Naive thymus-derived CD8-positive, alpha-beta T cell (primary cell): ENCODE measurements at places on chromosomes 7 and 10. TPM values are rescaled to one million over a fixed set of nuclear protein-coding genes. Genes with fewer than 3 reads are reported as not detected.

DNA sequence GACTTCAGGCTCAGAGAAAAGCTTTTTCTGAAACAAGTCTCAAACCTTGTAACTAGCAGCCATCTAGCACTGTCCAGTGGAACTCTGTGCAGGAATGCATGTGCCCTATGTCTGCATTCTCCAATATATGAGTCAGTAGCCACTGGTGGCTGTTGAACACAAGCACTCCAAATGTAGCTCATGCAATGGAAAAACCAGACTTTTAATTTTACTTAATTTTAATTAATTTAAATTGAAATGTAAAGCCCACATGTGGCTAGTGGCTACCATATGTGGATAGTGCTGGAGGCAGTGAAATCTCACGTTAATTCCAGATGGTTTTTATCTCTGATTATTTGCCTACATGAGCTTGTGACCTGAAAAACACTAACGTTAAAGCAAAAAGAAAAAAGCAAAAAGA lies 225.1 kb downstream of the GATA3 start:
- H3K36me3 ChIP-seq, result no peaks in the 10 kb centered on the region
- H3K4me1 ChIP-seq, result peaks cover 10% of the 10 kb centered on the region
- no peak for DNase-seq
- no peak overlapping the region for H3K27ac ChIP-seq

Gene SPDYE5
- total RNA-seq, result 0.26 TPM

Gene THSD7A
- not detected for total RNA-seq

- H3K27ac ChIP-seq, result no peak overlapping the region
- no peaks in the 10 kb centered on the region for H3K4me1 ChIP-seq
- no peak for DNase-seq
- peaks cover 2% of the 10 kb centered on the region for H3K27me3 ChIP-seq
- no peaks in the 10 kb centered on the region for H3K36me3 ChIP-seq
- H3K4me3 ChIP-seq, result peak overlapping the region; percentile 28
These were observed 118.7 kb upstream of the NEBL start for GRCh38 chr10:21015851-21016250.

Gene MEOX2
- total RNA-seq, result not detected

Gene TRAPPC14
- total RNA-seq, result 103 TPM

- no peak overlapping the region for H3K4me3 ChIP-seq
- no peaks in the 10 kb centered on the region for H3K27me3 ChIP-seq
- peaks cover 9% of the 10 kb centered on the region for H3K36me3 ChIP-seq
- DNase-seq, result no peak
- H3K27ac ChIP-seq, result no peak overlapping the region
These were observed 6.0 kb upstream of the ZRANB1 start for GRCh38 chr10:124935946-124936345.

DNA sequence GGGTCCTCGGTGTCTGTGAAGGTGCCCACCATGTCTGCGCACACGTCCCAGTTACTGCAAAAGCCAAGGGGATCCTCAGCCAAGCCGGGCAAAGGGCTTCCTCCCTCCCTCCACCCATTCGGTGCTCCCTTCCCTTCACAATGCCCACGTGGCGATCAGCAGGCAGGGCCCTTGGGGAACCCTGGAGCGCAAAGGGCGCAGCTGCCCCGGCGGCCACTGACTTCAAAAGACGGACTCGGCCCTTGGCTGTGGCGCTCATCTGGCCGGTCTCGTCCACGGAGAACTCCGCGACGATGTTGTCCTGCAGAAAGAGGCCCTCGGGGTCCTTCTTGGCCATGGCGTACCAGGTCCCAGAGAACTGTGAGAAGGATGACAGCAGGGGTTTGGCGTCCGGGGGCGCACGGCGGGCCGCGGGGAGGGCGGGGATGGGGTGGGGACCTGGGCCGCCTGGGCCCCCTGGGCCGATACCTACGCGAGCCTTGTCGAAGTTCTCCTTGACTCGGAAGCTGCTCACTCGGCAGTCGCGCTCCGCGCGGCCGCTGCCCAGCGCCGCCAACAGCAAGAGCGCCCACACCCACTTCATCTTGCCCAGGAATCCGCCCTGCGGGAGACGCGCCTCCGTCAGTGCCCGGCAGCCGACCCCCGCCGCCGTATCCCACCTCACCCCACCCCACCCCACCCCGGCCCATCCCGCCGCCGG lies 439 bp downstream of the RBP4 start:
- peaks cover 15% of the 10 kb centered on the region for H3K27me3 ChIP-seq
- no peak overlapping the region for H3K4me3 ChIP-seq
- no peak overlapping the region for H3K27ac ChIP-seq
- peaks cover 4% of the 10 kb centered on the region for H3K4me1 ChIP-seq

Gene BAIAP2L1
- 0.44 TPM for total RNA-seq

- peak; percentile 69 for DNase-seq
- no peaks in the 10 kb centered on the region for H3K27me3 ChIP-seq
- peaks cover 67% of the 10 kb centered on the region for H3K4me1 ChIP-seq
- H3K4me3 ChIP-seq, result peak overlapping the region; percentile 90
These were observed 25.5 kb upstream of the INMT start for GRCh38 chr7:30726296-30727006.

DNA sequence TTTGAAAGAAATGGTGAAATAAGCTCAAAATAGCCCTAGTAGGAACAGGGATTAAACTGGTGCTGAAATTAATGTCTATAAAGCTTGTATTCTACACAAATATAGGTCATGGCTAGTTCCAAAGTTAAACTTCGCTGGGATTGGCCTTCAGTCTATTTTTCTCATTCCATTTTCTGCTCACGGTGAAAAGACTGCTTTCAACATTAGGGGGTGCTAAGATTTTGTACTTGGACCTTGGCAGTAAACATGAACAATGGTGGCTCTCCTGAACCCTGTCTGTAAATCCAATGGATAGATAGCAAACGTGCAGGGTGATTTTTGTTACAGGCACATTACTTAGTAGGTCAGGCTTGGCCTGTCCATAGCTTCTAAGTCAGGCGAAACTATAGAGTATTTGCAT lies 36.0 kb upstream of the RSU1 start:
- no peak overlapping the region for H3K27ac ChIP-seq
- no peaks in the 10 kb centered on the region for H3K36me3 ChIP-seq
- H3K4me3 ChIP-seq, result no peak overlapping the region
- no peaks in the 10 kb centered on the region for H3K4me1 ChIP-seq
- no peaks in the 10 kb centered on the region for H3K27me3 ChIP-seq

Gene SLC26A3
- not detected for total RNA-seq

- H3K27me3 ChIP-seq, result peaks cover 22% of the 10 kb centered on the region
- no peaks in the 10 kb centered on the region for H3K36me3 ChIP-seq
- no peak overlapping the region for H3K4me3 ChIP-seq
- no peak overlapping the region for H3K27ac ChIP-seq
- no peak for DNase-seq
These were observed 494.0 kb downstream of the TNS3 start for GRCh38 chr7:47087866-47088265.

DNA sequence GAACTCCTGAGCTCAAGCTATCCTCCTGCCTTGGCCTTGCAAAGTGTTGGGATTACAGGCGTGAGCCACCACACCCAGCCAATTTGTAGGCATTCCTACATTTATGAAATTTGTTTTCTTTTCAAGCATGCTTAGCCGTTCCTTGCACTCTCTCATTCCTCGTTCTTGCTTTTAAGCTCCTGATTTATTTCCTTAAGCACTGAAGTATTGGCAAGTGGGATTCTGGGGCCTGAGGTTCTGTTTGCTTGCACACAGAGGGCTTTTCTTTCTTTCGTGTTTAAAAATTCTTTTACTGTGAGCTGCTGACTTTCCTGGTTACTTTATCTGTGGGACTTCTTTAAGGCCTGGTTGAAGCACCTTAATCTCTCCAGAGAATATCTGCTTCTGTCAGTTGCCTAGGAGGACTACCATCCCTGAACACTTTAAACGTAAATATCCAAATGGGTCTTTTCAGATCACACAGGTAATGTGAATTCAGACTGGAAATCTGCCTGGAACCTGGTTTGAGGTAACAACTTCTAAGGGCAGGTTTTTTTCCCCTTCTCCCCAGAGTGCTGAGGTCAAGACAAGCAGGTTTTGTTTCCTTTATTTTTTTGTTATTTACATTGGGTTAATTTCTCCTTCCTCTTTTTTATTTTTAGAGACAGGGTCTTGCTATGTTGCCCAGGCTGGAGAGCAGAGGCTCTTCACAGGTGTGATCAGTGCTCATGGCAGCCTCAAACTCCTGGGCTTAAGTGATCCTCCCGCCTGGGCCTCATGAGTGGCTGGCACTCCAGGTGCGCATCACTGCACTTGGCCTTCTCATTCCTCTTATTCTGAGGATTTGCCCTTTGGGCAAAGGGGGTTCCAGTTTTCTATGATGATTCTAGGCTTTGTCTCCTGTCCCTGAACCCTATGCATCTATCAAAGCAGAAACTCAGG lies 102.9 kb downstream of the PFKFB3 start:
- DNase-seq, result no peak
- H3K27me3 ChIP-seq, result no peaks in the 10 kb centered on the region
- H3K4me1 ChIP-seq, result peaks cover 4% of the 10 kb centered on the region
- no peak overlapping the region for H3K4me3 ChIP-seq
- H3K36me3 ChIP-seq, result peaks cover 4% of the 10 kb centered on the region

Gene OR2A12
- not detected for total RNA-seq

DNA sequence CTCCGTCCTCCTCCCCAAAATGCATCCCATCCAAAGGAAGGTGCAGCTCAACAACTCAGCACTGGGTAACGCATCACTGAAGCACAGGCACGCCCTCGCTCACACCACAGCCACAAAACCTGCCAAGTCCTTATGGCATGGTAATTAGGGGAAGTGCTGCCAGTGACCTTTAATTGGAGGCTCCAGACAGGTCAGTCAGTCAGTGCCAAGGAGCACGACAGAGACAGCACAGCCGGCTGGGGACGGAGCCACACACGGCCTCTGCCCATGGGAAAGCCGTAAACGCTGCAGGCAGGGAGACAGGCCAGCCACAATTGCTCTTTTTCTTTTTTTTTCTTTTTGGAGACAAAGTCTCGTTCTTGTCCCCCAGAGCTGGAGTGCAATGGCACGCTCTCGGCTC lies 146.5 kb downstream of the MAD1L1 start:
- peaks cover 53% of the 10 kb centered on the region for H3K4me1 ChIP-seq
- DNase-seq, result no peak
- H3K27me3 ChIP-seq, result no peaks in the 10 kb centered on the region
- H3K27ac ChIP-seq, result peak overlapping the region; percentile 74

Gene SPDYE2B
- not detected for total RNA-seq

GRCh38 chr7:35714862-35715261 lies 19.9 kb upstream of the HERPUD2 start:
- no peaks in the 10 kb centered on the region for H3K27me3 ChIP-seq
- H3K36me3 ChIP-seq, result no peaks in the 10 kb centered on the region
- no peak overlapping the region for H3K4me3 ChIP-seq
- no peak for DNase-seq
- H3K27ac ChIP-seq, result peak overlapping the region; percentile 9

Gene IQUB
- not detected for total RNA-seq

Gene ZNF727
- total RNA-seq, result 2.3 TPM

Gene NFE2L3
- 2.1 TPM for total RNA-seq

DNA sequence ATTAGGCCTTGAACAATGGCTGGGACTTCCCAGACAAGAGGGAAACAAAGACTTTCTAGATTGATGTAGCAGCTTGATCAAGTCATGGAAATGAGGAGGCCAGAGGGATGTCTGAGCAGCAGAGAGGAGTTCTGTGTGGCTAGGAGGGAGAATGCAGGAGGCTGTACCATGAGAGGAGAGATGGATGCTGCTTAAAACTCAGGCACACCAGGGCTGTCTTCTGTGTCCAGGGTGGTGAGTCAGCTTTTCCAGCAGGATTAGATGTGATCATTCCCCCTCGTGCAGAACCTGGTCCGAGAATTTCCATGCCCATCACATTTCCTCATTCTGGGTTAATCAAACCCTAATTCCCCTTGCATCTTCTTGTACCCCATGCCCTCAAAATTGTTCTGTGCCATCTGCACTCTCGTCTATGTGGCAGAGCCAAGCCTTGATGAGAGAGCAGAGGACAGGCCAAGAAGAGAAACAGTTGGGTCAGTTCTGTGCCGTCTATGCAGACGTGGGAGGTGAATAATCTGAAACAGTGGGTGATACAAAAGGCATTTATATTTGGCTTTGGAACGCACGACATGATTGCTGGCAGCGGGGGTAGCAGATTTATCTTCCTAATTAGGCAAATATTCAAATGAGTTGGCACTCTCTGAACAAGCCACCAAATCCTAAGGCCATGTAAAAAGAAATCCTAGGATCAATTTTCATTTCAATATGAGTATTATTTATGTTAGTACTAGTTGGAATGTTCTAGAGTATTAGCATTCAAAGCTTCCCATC lies 160.7 kb downstream of the TMEM178B start:
- no peaks in the 10 kb centered on the region for H3K36me3 ChIP-seq
- no peak for DNase-seq
- H3K27me3 ChIP-seq, result peaks cover 16% of the 10 kb centered on the region
- no peak overlapping the region for H3K4me3 ChIP-seq
- H3K4me1 ChIP-seq, result no peaks in the 10 kb centered on the region
- H3K27ac ChIP-seq, result no peak overlapping the region

DNA sequence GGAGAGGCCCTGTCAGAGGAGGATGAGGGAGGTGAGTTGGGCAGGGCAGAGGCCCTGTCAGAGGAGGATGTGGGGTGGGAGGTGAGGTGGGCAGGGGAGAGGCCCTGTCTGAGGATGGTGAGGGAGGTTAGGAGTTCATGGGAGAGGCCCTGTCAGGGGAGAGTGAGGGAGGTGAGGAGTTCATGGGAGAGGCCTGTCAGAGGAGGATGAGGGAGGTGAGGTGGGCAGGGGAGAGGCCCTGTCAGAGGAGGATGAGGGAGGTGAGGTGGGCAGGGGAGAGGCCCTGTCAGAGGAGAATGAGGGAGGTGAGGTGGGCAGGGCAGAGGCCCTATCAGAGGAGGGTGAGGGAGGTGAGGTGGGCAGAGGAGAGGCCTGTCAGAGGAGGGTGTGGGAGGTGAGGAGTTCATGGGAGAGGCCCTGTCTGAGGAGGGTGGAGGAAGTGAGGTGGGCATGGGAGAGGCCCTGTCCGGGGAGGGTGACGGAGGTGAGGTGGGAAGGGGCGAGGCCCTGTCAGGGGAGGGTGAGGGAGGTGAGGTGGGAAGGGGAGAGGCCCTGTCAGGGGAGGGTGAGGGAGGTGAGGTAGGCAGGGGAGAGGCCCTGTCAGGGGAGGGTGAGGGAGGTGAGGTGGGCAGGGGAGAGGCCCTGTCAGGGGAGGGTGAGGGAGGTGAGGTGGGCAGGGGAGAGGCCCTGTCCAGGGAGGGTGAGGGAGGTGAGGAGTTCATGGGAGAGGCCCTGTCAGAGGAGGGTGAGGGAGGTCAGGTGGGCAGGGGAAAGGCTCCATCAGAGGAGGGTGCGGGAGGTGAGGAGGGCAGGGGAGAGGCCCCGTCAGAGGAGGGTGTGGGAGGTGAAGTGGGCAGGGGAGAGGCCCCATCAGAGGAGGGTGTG lies 73.7 kb downstream of the INPP5A start:
- H3K36me3 ChIP-seq, result peaks cover 9% of the 10 kb centered on the region
- peak overlapping the region; percentile 3 for H3K27ac ChIP-seq
- no peak for DNase-seq
- H3K4me3 ChIP-seq, result no peak overlapping the region
- H3K4me1 ChIP-seq, result peaks cover 46% of the 10 kb centered on the region

- no peak for DNase-seq
- no peak overlapping the region for H3K4me3 ChIP-seq
- H3K27me3 ChIP-seq, result peaks cover 10% of the 10 kb centered on the region
- no peaks in the 10 kb centered on the region for H3K36me3 ChIP-seq
- H3K27ac ChIP-seq, result no peak overlapping the region
- H3K4me1 ChIP-seq, result no peaks in the 10 kb centered on the region
These were observed 40.8 kb upstream of the HECW1 start for GRCh38 chr7:43071604-43072003.
